Stimulated activated CD8-positive, alpha-beta memory T cell treated with anti-CD3 and anti-CD28 coated beads, Interleukin-4, amount 100 ng/mL, for 1 hour (primary cell): ENCODE measurements at places on chromosomes 5 and 9.

- DNase-seq, result no peak
Observed at GRCh38 chr5:142176255-142176654, 67.7 kb downstream of the NDFIP1 start.

- no peak for DNase-seq
Observed at GRCh38 chr9:7452378-7452777, 347.2 kb downstream of the DMAC1 start.

DNA sequence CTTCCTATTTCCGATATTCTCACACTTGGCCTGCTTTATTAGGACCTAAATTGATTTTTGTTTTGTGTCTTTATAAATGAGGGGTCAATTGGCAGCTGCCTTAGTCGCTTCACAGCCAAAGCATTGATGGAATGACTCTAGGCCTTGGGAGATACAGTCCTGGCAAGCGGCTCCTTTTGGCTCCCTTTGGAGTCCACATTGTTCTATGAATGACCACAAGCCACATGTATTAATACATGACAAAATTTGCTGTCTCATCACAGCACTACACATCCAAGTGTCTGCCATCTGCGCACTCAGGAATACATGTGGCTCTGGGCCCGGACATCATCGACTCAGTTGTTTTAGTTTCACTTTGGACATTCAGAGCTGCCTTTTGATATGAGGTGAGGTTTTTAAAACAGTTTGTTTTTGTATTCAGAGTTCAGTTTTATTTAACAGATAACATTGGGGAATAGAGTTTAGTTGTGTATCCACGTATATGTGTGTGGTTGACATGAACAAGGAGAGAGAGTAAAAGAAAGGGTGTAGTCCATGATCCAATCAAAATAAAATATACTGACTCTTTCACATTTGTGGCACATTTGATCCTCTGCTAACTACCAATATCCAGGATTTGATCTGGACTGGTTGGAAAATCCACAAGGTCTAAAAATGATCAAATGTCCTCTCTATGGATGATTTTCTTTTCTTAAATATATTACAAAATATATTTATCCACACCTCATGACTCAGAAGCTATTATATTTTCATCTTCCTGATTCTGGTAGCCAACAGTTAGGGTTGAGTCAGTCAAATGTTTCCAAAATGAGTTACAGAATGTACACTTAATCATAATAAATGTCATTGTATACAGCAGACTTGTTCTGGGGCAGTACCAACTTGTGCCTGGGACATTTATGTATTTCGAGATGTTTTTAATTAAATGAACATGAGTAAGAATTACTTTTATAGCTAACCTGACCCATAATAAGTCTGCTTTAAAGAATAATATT lies 114.0 kb upstream of the MTAP start:
- DNase-seq, result no peak

- no peak for DNase-seq
Observed at GRCh38 chr5:54524704-54525103, 7.1 kb downstream of the SNX18 start.

GRCh38 chr5:25006734-25007133 lies 362.0 kb upstream of the CDH10 start:
- DNase-seq, result no peak

DNA sequence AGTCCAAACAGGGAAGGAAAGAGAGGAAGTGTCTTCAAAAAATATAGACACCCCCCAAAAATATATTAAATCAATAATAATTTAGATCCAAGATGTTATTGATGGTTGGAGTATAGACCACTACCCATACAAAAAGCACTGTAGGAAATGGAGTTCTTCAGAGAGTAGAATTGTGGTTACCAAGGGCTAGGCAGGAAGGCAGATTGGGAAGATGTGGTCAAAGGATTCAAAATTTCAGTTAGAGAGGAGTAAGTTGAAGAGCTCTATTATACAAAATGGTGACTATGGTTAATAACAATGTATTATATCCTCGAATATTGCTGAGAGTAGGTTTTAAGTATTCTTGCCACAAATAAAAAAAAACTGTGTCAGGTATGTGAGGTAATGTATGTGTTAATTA lies 149.4 kb downstream of the CWC27 start:
- DNase-seq, result no peak

DNA sequence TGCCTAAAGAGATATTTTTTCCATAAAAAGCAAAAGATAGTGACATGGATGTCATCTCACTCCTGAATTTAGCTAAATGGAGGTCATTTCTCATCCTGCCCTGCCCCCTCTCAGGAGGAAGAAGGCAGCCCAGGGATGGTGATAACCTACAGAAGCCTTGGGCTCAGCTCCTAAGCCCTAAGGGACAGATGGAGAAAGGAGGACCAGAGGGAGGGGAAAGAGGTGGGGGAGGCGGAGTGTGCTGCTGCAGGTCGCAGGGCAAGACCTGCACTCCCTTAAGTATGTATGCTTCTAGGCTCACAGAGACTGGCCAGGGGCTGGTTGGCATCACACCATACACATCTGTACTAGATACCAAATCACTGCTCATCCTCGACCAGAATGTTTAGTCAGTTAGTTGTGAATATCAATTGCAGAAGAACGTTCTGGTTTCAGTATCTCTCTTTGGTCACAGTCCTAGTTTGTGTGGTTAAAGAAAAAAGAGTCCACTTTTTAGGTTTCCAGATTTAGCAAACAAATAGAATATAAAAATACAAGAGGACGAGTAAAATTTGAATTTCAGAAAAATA lies 18.4 kb upstream of the CDKN2AIPNL start:
- DNase-seq, result no peak

DNA sequence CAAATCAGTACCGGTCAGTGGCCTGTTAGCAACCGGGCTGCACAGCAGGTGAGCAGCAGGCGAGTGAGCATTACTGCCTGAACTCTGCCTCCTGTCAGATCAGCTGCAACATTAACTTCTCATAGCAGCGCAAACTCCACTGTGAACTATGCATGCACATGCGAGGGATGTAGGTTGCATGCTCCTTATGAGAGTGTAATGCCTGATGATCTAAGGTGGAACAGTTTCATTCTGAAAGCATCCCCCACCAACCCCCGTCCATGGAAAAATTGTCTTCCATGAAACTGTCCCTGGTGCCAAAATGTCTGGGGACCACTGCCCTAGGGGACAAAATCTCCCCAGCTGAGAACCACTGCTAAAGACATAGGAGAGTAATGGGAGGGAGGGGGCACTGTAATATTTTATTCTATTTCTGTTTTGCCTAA lies 51.1 kb downstream of the P4HA2 start:
- no peak for DNase-seq

- DNase-seq, result no peak
Observed at GRCh38 chr9:79569814-79570447, 1.8 kb upstream of the TLE4 start.

DNA sequence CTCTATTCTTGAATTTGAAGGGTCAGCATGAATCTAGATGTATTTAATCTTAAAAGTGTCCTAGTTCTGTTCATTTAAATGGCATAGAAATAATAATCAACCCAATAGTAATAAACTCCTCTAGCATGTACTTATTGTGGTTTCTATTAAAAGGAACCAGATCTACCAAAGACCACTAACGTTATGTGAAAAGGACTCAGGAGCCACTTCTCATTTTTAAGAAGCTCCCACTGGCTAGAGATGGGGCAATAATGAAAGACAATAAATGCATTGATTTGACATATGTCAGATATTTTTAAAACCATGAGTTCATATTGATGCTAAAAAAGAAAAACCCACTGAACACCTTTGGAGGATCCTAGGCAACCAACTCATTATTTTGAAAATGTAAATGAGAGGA lies 191.9 kb downstream of the ATP10B start:
- no peak for DNase-seq

- DNase-seq, result no peak
Observed at GRCh38 chr9:14597171-14597799, 95.9 kb downstream of the ZDHHC21 start.

GRCh38 chr9:3441197-3441816 lies 84.5 kb downstream of the RFX3 start:
- DNase-seq, result no peak

DNA sequence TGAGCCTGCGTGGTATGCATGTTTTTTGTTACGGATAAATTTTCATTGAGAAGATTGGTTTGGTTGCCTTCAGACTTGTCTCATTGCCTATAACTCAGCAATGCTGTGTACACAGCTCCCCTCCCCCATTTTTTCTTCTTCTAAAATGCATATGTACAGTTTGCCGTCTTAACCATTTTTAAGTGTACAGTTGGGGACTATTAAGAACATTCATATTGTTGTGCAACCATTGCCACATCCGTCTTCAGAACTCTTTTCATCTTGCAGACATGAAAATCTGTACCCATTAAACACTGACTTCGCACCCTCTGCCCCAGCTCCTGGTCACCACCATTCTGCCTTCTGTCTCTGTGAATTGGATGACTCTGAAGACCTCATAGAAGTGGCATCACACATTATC lies 6.2 kb downstream of the EXOC3 start:
- no peak for DNase-seq

GRCh38 chr5:69368458-69369339 lies 621 bp downstream of the AK6 start:
- DNase-seq, result no peak

- DNase-seq, result no peak
Observed at GRCh38 chr5:162274679-162275078, 207.1 kb downstream of the GABRG2 start.

DNA sequence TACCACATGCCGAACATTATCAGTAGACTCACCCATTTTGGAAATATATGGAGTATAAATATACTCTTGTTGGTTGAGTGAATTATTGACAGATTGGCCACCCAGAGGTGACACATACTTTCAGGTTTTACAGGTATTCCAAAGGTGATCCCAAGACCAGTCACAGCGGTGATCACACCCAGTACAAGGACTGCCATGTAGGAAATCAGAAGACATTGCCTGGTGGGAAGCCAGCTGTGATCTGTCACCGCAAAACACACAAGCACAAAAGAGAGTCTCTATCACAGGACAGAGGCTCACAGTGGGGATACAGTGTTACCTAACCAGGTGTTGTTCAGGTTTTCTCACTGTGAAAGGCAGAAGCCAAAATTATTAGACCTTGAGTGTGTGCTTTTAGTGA lies 15.8 kb downstream of the BTF3 start:
- no peak for DNase-seq

DNA sequence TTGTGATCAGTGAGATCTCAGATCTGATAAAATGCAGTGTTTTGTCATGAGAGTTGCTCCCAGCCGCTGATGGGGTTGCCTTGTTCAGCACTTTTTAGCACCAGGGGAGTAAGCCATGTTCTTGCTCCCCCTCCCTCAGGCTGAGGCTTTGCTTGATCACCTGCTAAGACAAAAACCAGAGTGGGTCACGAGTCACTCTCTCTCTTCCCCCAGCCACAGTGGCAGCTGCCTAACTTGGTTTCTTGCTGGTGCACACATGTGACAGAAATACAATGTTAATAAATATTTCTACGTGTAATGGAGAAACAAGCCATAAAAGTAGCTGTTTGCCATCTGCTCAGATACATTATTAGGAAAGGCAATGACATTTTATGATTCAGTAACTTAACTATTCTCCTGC lies 212.4 kb upstream of the DMRT1 start:
- no peak for DNase-seq

DNA sequence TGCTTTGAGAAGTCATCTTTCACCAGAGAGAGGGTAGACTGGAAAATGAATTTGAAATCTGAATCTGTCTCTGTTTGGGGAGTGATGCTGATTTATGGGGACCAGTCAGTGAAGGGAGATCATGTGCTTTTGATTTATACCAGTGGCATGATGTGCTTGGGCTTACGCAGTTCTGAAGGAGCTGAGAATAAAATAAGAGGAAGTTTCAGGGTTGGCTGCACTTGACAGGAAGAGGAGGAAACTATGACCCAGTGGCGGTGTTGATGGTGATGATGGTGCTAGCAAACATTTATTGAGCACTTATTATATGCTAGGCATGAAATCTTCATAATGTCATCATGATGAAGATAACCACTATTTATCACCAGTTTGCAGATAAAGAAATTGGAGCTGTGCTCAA lies 136.4 kb upstream of the GLRA1 start:
- DNase-seq, result no peak

GRCh38 chr5:93831449-93831848 lies 90.0 kb upstream of the POU5F2 start:
- DNase-seq, result no peak

DNA sequence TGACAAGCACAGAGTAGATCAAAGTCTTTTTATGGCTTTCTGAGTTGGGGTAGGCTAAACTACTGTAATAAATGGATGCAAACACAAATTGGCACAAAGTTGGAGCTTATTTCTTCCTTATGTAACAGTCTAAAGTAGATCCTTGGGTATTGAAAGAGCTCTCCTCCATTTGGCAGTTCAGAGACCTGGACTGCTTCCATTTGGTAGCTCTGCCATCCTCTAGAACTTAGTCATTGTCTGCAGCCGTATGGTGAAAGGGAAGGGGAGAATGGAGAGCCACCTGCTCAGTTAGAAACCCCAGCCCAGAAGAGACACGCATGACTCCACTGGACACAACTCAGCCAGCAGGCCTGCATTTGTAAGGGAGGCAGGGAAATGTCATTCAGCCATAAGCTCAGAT lies 345.0 kb downstream of the DMAC1 start:
- DNase-seq, result no peak

GRCh38 chr5:52693280-52693679 lies 94.4 kb upstream of the ITGA1 start:
- DNase-seq, result no peak

- DNase-seq, result no peak
Observed at GRCh38 chr5:124054564-124054963, 542.6 kb downstream of the CSNK1G3 start.

DNA sequence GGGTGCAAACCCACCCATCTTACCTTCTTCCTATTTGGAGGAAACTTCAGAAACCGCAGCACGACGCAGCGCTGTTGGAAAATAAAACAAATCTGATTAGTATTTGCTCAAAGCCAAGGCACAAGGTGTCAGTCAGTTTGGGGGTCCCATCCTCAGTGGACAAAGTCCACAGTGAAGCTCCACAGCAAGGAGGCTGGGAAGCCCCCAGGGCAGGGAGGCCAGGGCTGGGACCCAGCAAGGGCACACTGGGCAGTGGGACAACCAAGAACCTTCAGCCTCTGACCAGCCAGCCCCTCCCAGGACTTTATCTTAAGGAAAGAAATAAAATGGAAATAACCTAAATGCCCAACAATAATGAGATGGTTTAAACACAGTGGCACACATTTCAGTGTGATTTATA lies 11.3 kb downstream of the IPPK start:
- DNase-seq, result no peak

GRCh38 chr5:107431536-107431935 lies 239.2 kb downstream of the EFNA5 start:
- no peak for DNase-seq

- DNase-seq, result no peak
Observed at GRCh38 chr5:171588790-171589189, 169.3 kb downstream of the FGF18 start.
